ENCODE measurements at places on chromosomes 11 and 22.

DNA sequence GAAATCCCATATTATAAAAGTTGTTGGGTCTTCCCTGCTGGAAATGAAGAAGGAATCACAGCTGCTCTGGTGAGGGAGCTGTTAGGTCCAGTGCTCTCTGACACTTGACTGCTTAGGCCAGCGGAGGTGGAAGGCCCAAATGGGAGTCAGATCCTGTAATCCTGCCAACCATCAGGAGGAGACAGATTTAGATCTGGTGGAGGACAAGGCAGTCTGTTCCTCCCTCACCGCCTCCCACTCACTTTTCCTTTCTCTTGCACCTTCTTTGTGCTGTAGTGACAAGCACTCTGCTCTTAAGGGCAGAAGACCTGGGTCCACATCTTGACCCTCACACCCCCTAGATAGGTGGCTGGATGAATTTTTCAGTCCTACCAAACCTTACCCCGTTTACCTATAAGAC lies 59.7 kb upstream of the CHST1 start:
- no peak for DNase-seq

- no peak for DNase-seq
Measured at GRCh38 chr22:17634696-17635095, 3.9 kb upstream of the BCL2L13 start.

- no peak for DNase-seq
Measured at GRCh38 chr11:92364177-92364576, 139.6 kb downstream of the FAT3 start.

- no peak for DNase-seq
Measured at GRCh38 chr11:35260342-35260985, 121.5 kb downstream of the CD44 start.

DNA sequence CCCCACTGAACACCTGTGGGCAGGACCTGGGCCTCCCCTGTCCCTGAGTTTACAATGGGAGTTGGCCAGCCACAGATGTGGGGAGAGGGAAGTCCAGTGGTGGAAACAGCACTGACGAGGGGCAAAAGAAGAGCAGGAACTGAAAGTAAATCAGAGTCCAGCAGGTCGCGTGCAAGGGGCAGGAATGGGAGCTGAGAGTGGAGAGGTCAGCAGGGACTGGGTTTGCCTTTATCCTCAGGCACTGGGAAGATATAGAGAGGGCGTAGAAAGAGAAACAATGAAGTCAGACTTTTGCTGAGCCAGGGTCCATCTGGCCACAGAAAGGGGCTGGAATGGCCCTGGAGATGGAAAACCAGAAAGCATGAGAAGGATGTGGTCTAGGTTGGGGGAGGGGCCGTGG lies 8.5 kb downstream of the P2RY6 start:
- no peak for DNase-seq
